ENCODE measurements at places on chromosomes 3 and 15.

- no peaks in the 10 kb centered on the region for H3K36me3 ChIP-seq
- H3K27me3 ChIP-seq, result peaks cover 1% of the 10 kb centered on the region
- DNase-seq, result no peak
- H3K27ac ChIP-seq, result no peak overlapping the region
- no peak overlapping the region for H3K4me3 ChIP-seq
Measured at GRCh38 chr3:153978006-153978405, 143.2 kb upstream of the ARHGEF26 start.

GRCh38 chr15:59886441-59886840 lies 117.7 kb upstream of the FOXB1 start:
- H3K4me3 ChIP-seq, result no peak overlapping the region
- no peak for DNase-seq
- peaks cover 23% of the 10 kb centered on the region for H3K27me3 ChIP-seq
- no peaks in the 10 kb centered on the region for H3K36me3 ChIP-seq

DNA sequence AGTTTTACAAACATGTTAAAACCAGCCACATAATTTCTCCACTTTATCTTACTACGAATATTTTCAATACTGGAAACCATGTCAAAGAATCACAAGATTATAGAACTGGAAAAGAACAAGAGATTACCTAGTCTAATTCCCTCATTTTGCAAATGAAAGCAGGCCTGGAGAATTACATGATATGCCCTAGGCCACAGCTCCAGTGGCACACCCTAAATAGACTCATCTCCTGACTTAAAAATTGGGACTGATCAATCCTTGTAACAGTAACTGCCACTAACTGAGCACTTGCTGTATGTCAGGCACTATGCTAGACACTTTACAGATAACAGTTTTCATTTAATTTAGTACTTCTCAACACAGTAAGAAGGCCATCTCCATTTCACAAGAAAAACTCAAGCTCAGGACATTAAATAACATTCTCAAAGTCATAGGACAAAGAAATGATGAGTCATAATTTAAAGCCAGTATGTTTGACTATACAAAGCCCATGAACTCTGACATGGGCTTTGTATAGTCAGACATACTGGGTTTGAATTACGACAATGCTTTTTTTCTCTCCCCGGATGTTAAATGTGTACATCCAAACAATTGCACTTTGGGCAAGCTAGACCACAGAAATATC lies 9.4 kb downstream of the IGSF11 start:
- no peak for DNase-seq
- no peaks in the 10 kb centered on the region for H3K36me3 ChIP-seq
- H3K4me1 ChIP-seq, result no peaks in the 10 kb centered on the region
- H3K27me3 ChIP-seq, result peaks cover 14% of the 10 kb centered on the region
- no peak overlapping the region for H3K4me3 ChIP-seq
- H3K27ac ChIP-seq, result no peak overlapping the region

DNA sequence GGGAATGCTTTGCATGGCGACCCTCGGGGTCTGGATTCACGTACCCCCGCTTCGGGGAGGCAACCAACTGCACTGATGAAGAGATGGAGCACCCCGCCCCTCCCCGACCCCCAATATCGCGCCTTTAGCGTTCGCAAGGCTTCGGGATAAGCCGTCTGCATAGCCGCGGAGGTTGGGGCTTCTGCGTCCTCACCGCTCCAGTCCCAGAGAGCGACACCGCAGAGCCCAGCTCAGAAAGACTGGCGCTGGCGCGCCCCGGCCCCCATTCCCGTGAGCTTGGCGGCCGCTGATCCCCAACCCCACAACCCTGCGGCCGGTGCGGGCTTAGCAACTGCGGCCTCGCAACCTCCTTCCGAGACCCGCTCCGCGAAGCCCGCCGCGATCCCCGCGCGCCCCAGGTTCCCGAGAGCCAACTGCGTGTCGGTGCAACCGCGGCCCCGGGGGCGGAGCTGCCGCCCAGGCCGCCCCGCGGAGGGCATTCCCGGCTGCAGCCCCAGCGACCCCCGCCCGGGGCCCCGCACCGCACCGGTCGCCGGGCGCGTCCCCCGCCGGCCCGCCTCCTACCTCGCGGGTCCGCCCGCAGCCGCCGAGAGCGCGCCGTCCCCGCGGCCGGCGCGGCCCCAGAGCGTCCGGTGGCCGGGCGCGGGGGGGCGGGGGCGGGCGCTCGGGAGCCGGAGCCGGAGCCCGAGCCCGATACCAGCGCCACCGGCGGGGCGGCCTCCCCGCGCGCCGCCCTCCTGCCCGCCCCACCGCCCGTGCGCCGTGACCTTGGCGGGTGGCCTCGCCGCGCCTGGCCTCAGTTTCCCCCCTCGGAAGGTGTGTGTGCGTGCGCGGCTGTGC lies 79.5 kb downstream of the IQSEC1 start:
- H3K36me3 ChIP-seq, result peaks cover 28% of the 10 kb centered on the region
- peak overlapping the region; percentile 93 for H3K4me3 ChIP-seq
- H3K27ac ChIP-seq, result no peak overlapping the region
- no peak for DNase-seq
- peaks cover 3% of the 10 kb centered on the region for H3K27me3 ChIP-seq

DNA sequence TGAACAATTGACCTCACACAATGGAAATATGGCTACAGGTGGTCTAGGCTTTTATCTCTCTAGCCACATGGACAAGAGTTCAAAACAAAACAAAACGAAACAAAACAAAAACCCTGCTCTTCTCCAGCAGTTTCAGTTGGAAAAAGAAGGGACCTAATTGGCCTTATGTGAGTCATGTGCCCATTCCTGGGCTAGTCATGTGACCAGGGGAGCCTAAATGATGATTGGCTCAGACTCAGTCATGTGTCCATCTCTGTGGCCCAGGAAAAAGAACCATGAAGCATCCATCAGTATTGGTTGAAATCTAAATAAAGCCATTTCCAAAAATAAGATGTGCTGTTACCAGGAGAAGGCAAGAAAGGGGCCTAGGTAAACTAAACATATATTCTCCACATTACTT lies 96.8 kb downstream of the ANXA2 start:
- H3K27ac ChIP-seq, result no peak overlapping the region
- no peak overlapping the region for H3K4me3 ChIP-seq
- no peaks in the 10 kb centered on the region for H3K4me1 ChIP-seq

GRCh38 chr3:62149962-62150361 lies 223.4 kb downstream of the FEZF2 start:
- H3K4me1 ChIP-seq, result no peaks in the 10 kb centered on the region
- H3K4me3 ChIP-seq, result no peak overlapping the region
- no peak overlapping the region for H3K27ac ChIP-seq
- H3K27me3 ChIP-seq, result peaks cover 2% of the 10 kb centered on the region
- DNase-seq, result no peak

DNA sequence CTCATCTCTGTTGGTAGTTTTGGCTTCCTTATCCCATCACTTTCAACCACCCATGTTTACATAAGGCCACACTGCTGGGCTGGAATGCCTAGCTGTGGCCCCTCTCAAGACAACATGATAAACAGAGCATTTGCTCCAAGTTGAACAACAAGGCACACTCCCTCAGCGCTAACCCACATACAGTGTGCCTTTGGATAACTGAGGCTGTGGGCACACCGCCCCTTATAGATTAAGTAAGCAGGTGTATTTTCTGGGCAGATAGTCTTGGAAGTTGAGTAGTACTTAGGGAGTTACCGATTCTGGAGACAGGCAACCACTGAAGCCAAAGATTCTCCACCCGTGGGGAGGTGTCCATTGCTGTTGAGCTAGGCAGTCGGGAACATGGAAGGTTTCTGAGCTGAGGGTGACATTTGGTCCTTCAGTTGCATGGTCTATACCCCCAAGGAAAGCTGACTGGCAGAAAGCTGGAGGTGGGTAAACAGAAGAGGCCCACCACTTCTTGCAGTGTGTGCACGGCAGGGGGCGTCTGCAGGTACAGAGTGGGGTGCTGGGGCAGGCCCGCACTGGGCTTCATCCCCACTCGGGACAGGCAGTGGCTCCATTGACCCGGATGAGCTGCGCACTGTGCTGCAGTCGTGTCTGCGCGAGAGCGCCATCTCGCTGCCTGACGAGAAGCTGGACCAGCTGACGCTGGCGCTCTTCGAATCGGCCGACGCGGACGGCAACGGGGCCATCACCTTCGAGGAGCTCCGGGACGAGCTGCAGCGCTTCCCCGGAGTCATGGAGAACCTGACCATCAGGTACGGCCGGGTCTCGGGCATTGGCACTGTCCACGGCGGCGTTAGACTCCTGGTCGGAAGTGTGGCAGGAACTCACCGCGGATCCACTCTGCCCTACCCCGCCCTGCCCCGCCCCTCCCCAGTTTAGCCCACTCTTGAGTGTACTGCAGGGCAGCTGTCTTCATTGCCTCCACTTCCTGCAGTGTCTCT lies 16.8 kb downstream of the NOX5 start:
- H3K4me1 ChIP-seq, result peaks cover 8% of the 10 kb centered on the region
- H3K27me3 ChIP-seq, result peaks cover 12% of the 10 kb centered on the region

GRCh38 chr3:149593418-149594160 lies 64.2 kb downstream of the WWTR1 start:
- H3K4me1 ChIP-seq, result peaks cover 2% of the 10 kb centered on the region
- no peak for DNase-seq
- H3K27ac ChIP-seq, result no peak overlapping the region
- H3K4me3 ChIP-seq, result no peak overlapping the region
- H3K27me3 ChIP-seq, result peaks cover 15% of the 10 kb centered on the region

DNA sequence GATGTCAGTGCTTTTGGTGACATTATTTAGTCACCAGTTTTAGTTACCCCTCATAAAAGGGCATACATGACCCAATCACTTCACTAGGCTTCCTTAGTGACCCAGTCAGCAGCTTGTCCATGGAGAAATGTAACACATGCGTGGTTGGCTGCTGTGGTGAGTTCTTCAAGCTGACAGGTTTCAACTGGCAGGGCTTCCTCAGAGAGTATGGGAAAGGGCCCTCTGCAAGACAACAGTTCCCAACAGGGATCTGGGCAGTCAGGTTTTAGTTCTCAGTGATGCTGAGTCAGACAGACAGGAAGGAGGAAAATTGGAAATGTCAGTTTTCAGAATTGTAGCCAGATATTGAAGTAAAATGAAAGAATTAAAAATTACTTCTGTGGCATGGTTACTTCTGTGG lies 282.5 kb downstream of the TBL1XR1 start:
- H3K27me3 ChIP-seq, result no peaks in the 10 kb centered on the region
- H3K27ac ChIP-seq, result no peak overlapping the region
- no peak overlapping the region for H3K4me3 ChIP-seq
- H3K36me3 ChIP-seq, result no peaks in the 10 kb centered on the region
- no peak for DNase-seq
- no peaks in the 10 kb centered on the region for H3K4me1 ChIP-seq

DNA sequence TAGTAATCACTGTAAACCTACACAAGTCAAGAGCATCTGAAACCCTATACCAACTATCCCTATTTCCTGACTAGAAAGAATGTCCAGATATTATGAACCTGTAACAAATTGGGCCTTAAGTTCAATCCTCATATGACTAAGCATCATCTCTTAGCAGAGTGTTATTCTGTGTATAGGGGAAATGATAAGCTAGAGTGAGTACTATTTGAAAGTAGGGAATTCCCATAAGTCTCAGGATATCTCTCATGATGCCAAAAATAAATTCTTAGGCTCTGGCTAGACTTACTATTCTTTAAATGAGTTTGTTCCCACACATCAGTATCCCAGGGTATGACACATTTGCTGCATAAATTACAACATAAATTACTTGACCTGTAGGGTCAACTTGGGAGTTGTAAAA lies 15.3 kb downstream of the MRPL47 start:
- H3K4me1 ChIP-seq, result peaks cover 3% of the 10 kb centered on the region
- no peak overlapping the region for H3K4me3 ChIP-seq
- H3K27me3 ChIP-seq, result no peaks in the 10 kb centered on the region
- no peak overlapping the region for H3K27ac ChIP-seq

DNA sequence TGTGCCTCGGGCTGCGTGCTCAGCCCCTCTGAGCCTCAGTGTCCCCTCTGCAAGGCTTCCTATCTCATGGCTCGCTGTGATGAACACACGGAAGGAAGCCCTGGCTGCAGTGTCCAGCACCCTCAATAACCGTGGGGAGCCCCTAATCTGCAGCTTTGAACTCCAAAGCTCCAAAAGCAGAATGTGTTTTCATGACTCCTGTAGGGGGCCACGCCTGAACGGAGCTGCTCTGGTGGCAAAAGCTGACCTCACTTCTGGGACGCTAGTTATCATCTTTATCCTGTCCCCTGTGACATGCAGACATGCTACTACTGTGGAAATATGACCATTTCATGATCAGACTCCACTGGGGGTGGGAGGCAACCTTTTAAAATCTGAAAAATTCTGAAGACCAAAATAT lies 98.8 kb downstream of the SEC22A start:
- H3K27ac ChIP-seq, result no peak overlapping the region
- no peak overlapping the region for H3K4me3 ChIP-seq
- DNase-seq, result no peak
- no peaks in the 10 kb centered on the region for H3K27me3 ChIP-seq

DNA sequence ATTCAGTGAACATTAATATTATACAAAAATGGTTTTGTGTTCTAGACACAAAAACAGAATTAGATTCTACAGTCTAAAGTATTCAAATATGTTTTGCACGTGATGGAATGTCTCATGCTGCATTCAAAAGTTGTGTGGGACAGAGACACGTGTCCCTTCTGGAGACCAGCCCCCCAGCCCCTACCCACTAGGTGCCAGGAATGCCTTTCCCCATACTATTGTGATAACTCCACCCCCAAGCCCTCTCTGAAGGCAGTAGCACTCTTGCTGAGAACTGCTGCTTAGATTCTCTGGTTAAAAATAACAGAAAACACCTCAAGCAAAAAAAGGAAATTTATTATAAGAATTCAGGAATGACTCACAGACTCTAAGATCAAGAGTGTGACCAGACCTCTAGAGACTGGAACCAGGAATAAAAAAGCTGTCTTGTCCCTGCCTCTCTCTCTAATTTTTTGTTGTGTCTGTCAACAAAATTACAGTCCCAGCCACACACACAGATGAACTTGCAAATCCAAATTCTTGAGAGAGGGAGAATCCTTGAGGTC lies 57.7 kb downstream of the PXYLP1 start:
- no peak overlapping the region for H3K4me3 ChIP-seq
- H3K27me3 ChIP-seq, result no peaks in the 10 kb centered on the region
- H3K4me1 ChIP-seq, result peaks cover 9% of the 10 kb centered on the region

DNA sequence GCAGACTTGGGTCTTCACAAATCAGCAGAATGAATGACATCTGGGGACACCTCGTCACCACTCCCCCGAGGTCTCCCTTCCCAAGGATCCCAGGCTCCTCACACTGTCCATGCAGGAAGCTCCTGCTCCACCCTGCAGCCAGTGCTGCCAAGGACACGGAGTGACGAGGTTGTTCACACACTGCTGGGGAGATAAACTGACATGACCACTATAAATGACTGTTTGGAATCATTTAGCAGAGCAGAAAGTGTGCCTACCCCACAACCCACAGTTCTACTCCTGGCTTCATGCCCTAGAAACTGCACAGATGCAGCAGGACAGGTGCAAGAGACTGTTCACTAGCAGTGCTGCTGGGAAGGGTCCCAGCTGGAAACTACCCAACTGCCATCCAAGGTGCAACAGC lies 19.7 kb upstream of the PRSS50 start:
- DNase-seq, result no peak
- H3K4me3 ChIP-seq, result no peak overlapping the region
- H3K27ac ChIP-seq, result no peak overlapping the region
- H3K36me3 ChIP-seq, result no peaks in the 10 kb centered on the region
- no peaks in the 10 kb centered on the region for H3K4me1 ChIP-seq
- peaks cover 9% of the 10 kb centered on the region for H3K27me3 ChIP-seq
